Activated naive CD8-positive, alpha-beta T cell treated with anti-CD3 and anti-CD28 coated beads, Interleukin-2, amount 10 ng/mL, durations not matched to agents 7 days and 5 days (primary cell): ENCODE measurements at places on chromosomes 12 and 14. TPM values are rescaled to one million over a fixed set of nuclear protein-coding genes. Genes with fewer than 3 reads are reported as not detected.

DNA sequence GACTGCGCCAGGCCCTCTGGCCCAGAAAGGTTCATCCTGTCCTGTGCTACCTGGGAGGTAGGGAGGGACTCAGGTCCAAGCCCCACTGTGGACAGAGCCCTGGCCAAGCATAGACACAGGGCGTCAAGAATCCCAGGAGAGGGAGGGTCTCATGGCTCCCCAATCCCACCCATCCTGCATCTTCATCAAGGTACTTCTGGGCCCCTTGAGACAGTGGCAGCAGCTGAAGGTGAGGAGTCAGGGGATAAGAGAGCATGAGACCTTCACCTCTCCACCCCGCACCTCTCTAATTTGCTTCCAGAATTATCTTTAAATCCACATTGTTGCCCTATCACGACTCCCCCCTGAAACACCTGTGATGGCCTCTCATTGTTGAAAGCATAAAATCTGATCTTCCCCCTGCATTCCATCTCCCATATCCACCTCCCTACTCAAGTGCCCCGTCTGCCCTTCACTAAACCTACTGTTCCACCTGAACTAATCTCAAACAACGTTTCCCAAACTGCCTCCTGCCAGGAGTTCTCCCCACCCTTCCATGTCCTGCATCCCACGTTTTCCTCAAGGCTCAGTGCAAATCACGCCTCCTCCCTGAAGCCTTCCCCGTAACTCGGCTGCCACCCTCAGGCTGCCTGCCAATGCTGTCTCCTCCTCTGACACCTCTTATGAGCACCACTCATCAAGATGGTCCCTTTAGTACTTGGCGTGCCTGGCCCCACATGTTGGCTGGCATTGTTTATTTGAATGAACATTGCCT lies 27.1 kb downstream of the KRT18 start:
- H3K36me3 ChIP-seq, result no peaks in the 10 kb centered on the region
- no peak overlapping the region for H3K27ac ChIP-seq
- DNase-seq, result no peak
- H3K27me3 ChIP-seq, result peaks cover 21% of the 10 kb centered on the region
- no peak overlapping the region for H3K4me3 ChIP-seq

- peaks cover 21% of the 10 kb centered on the region for H3K4me1 ChIP-seq
- DNase-seq, result no peak
- no peak overlapping the region for H3K27ac ChIP-seq
Observed at GRCh38 chr12:114685869-114686268, 1.9 kb upstream of the TBX3 start.

Gene LUM
- total RNA-seq, result not detected

GRCh38 chr12:85476756-85477155 lies 196.7 kb downstream of the ALX1 start:
- H3K27me3 ChIP-seq, result no peaks in the 10 kb centered on the region
- no peaks in the 10 kb centered on the region for H3K4me1 ChIP-seq
- H3K36me3 ChIP-seq, result no peaks in the 10 kb centered on the region
- H3K27ac ChIP-seq, result no peak overlapping the region
- no peak for DNase-seq
- no peak overlapping the region for H3K4me3 ChIP-seq

Gene NTN4
- 0.08 TPM for total RNA-seq

DNA sequence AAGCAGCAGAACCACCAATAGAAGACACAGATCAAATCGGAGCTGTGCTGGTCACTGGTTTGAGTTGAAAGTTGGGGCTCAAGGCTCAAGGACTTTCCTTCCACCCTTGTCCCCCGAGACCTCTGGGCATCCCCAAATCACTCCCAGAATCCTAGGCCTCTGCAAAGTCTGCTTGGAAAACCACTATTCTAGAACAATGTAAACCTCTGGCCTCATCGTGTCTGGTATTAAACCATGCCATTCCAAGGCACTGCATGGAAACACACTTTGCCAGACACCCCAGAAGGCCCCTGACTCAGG lies 288.0 kb downstream of the DPF3 start:
- H3K27me3 ChIP-seq, result peaks cover 33% of the 10 kb centered on the region
- H3K4me3 ChIP-seq, result no peak overlapping the region
- H3K36me3 ChIP-seq, result no peaks in the 10 kb centered on the region
- peaks cover 4% of the 10 kb centered on the region for H3K4me1 ChIP-seq
- H3K27ac ChIP-seq, result no peak overlapping the region

DNA sequence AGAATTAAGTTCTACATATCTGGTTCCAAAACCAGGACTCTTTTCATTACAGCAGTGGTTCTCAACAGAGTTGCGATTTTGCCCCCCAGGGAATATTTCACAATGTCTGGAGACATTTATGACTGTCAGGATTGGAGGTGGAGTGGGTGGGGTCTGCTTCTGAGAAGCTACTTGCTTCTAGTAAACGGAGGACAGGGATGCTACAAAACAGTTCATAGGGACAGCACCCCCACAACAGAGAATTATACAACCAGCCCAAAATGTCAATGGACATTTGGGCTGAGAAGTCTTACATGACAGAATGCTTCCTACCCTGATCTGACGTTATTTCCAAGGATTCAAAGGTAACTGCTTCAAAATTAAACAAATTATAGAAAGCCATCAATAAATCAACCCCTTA lies 739 bp upstream of the SPATA7 start:
- H3K36me3 ChIP-seq, result no peaks in the 10 kb centered on the region
- peak overlapping the region; percentile 90 for H3K4me3 ChIP-seq
- peaks cover 11% of the 10 kb centered on the region for H3K4me1 ChIP-seq

- peaks cover 3% of the 10 kb centered on the region for H3K4me1 ChIP-seq
- peaks cover 3% of the 10 kb centered on the region for H3K27me3 ChIP-seq
- no peak overlapping the region for H3K4me3 ChIP-seq
- no peak for DNase-seq
- no peaks in the 10 kb centered on the region for H3K36me3 ChIP-seq
Observed at GRCh38 chr12:101966496-101966895, 89.1 kb downstream of the DRAM1 start.

GRCh38 chr12:113131556-113131955 lies 4.0 kb downstream of the RASAL1 start:
- H3K27me3 ChIP-seq, result peaks cover 8% of the 10 kb centered on the region
- no peak overlapping the region for H3K4me3 ChIP-seq
- no peaks in the 10 kb centered on the region for H3K36me3 ChIP-seq
- no peak overlapping the region for H3K27ac ChIP-seq

GRCh38 chr12:119980242-119980641 lies 8.8 kb upstream of the BICDL1 start:
- no peak overlapping the region for H3K27ac ChIP-seq
- no peak for DNase-seq
- H3K27me3 ChIP-seq, result peaks cover 13% of the 10 kb centered on the region
- no peaks in the 10 kb centered on the region for H3K36me3 ChIP-seq
- peaks cover 6% of the 10 kb centered on the region for H3K4me1 ChIP-seq
